Activated naive CD4-positive, alpha-beta T cell treated with anti-CD3 and anti-CD28 coated beads, Interleukin-2, amount 50 U/mL, for 16 hours (primary cell): ENCODE measurements at places on chromosomes 3 and 15.

- no peak for DNase-seq
Observed at GRCh38 chr3:166837535-166837934, 542.6 kb downstream of the ZBBX start.

- DNase-seq: no peak
Observed at GRCh38 chr3:78642226-78643035, 1125.4 kb downstream of the ROBO1 start.

DNA sequence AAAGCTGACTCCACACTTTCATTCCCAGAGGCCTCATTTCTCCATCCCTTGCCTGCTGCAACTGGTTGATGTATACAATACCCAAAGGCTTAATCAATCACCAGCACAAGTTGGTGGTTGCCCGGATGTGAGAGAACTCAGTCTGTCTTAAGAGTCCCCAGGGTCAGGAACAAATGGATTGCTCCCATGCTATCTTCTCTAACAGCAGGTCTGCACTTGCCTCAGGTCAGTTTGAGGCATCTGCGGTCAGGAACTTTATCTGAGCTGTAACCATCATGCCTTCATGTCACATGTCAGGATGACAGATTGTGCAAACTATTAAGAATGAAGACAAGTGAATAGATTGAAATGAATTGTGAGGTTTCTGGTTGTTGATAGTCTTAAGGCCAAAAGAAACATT lies 56.1 kb downstream of the BFSP2 start:
- DNase-seq: no peak

DNA sequence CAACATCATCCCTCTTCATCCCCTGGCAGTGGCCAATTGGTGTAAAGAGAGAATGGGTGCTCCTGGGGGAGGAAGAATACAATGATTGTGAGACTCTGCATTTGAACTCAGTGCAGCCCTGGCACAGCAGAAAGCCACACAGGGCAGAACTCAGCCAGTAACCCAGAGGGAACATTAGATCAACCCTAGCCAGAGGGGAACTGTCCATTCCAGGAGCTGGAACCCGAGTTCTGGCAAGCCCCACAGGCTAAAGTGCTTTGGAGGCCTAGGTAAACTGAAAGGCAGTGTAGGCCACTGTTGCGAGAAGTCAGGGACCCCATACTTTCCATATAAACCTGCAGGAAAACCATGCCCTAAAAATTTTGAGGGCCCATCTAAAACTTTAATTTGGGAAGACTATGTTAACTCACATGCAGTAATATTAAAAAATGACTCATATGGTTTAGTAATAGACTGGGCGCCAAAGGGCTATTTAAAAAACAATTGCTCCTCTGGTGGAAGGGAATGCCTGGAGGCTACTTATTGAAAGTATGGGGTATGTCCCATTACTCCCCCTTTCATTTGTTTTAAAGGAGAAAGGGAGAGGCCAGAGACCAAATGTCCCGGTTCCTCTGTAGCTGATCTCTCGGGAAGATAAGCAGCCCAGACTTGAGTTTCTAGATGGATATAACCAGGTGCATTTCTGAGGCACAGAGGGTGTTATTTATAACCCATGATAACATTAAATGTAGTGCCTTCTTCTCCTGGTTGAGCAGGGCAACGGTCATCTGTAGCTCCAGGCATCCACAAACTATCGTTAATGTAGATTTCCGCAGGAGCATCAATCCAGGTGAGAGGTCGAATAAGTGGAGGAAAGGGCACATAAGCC lies 5.8 kb upstream of the RAD51 start:
- DNase-seq: no peak

GRCh38 chr3:105867712-105868430 lies 941 bp downstream of the CBLB start:
- peak; percentile 28 for DNase-seq

DNA sequence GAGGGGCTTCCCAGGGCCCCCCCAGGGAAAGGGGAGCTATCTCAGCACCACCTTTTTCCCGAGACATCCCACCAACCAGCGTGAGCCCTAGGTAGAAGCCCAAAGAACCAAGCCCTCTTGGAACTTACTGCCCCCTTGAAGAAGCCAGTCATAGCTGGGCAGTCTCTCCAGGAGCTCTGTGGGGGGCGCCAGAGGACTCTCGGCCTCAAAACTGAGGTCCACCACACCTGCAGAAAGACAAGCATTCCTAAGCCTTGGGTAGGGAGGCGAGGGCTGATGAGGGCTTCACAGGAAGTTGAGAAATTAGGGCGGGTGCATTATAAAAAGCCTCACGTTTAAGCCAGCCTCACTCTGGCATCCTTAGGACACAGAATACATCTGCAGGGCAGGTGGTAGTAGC lies 9.0 kb downstream of the SSUH2 start:
- no peak for DNase-seq

- DNase-seq: no peak
Observed at GRCh38 chr3:185739264-185739701, 85.6 kb downstream of the IGF2BP2 start.

DNA sequence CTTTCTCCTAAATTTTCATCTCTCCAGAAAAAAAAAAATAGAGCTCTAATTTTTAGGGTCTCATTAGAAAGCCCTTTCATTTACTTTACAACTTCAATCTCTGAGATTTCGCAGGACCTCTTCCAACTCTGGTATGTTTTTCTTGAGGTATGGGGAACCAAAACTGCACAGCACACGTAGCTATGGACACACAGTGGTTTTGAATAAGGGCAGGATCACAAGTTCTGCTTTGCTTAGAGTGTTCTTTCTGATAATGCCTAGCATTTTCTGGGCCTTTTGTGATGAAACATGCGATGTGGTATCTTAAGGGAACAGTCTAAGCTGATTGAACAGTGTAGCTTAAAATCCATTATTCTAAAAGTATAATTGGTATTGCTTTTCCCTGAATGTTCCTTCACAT lies 25.3 kb downstream of the ZNF592 start:
- no peak for DNase-seq

DNA sequence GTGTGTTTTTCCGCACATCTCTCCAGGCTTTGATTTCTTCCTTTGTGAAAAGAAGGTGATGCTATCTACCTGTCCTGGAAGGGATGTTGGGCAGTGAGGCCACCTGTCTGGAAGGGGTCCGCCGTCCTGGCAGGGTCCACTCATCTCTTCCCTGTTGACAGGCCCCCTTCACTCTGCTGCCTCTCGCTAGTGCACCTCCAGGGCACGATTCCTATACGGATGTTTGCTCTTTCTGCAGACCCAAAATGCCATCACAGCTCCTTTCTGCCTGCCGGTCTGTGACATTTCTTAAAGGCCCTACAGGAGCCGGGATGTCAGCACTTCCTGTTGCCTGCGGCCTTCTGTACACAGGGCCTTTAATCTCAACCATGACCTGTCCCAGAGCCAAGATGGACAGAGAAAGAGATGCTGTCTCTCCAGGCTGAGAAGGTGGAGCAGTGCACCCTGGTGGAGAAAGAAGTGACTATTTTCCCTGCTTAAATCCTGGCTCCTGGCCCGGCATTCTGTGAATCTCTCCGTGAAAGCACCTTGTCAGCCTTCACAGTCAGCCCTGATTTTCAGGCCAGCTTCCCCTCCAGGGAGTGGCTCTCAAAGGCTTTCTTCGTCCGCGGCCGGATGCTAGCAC lies 7.4 kb downstream of the FAM3D start:
- DNase-seq: no peak

DNA sequence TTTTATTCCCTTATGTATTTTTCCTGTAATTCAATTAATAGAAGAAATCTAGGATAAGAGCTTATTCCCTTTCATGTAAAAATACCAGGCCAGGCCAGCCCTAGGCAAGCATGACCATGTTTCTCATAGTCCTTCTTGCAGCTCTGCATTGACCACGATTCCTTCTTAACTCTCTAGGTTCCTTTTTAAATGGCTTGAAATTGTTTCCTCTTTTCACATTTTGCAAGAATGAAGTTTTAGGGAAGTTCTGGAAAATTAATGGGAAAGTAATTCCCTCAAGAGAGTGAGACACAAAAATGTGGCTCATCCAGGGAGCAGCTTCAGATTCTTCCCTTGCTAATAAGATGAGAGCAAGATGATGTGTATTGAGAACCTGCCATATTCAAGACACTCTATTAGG lies 116.5 kb upstream of the FGF7 start:
- DNase-seq: no peak

DNA sequence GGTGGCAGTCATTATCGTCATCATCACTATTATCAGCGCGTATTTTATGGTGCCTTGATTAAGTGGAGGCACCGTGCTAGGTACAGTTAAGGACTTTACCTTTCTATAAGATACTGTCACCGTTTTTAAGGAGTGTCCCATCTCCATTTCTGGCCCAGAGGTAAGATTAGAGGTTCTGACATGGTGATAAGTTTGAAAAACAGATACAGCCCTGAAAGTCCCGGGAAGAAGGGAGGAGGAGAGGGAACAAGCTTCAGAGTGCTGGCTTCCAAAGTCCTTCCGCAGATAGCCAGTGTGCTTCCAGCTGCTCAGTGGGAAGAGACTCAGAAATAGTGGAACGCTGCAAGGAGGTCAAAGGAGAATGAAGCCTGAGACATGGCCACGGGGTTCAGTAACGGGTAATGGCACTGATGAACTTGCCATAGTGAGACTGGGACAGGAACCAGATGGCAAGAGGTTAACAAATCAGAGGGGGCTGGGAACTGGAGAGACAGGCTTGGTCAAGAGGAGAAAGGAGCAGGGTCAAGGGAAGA lies 9.1 kb upstream of the TM4SF4 start:
- DNase-seq: no peak

- DNase-seq: no peak
Observed at GRCh38 chr3:57160076-57160764, 4.9 kb downstream of the IL17RD start.

GRCh38 chr15:64892847-64893403 lies 18.8 kb upstream of the ANKDD1A start:
- DNase-seq: peak; percentile 23

DNA sequence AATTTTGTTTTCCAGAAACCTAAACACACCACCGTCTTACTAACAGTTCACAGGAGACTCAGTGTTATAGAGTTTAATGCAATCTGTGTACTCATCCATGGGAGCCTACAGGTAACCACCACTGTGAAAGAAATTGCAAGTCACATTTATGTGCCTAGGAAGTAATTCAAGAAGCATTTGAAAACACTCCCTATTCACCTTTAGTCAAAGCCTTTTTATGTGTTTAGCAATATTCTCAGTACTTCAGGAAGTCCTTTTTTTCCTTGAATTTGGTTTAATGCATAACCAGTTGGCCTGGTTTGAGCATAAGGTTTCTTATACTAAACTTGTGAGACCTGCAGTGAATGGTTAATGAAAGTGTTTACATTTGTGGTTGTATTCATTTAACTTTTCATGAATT lies 346.1 kb downstream of the CHST2 start:
- no peak for DNase-seq

DNA sequence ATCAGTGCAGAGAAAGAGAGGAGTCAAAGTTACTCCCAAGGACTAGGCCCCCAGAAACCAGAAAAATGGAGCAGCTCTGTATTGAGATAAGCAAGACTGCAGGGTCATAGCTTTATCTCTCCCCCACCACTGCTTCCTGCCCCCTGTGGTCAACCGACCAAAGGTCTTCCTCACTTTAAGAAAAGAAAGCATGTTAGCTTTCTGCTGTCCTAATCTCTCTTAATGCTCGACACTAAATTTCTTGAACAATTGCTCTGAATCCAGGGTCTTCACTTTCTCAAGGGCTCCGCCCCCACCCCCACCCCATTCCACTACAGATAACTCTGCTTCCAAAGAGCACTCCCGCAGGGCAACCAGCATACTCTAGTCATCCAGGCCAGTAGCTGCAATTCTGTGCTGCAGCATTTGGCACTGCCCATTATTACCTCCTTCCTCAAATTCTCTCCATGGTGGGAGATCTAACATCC lies 31.9 kb downstream of the TNIK start:
- no peak for DNase-seq

- no peak for DNase-seq
Observed at GRCh38 chr15:97547381-97547780, 413.1 kb upstream of the ARRDC4 start.

GRCh38 chr15:62994439-62994838 lies 48.1 kb upstream of the TPM1 start:
- DNase-seq: no peak

GRCh38 chr15:44662478-44663409 lies 718 bp downstream of the SPG11 start:
- peak; percentile 84 for DNase-seq

DNA sequence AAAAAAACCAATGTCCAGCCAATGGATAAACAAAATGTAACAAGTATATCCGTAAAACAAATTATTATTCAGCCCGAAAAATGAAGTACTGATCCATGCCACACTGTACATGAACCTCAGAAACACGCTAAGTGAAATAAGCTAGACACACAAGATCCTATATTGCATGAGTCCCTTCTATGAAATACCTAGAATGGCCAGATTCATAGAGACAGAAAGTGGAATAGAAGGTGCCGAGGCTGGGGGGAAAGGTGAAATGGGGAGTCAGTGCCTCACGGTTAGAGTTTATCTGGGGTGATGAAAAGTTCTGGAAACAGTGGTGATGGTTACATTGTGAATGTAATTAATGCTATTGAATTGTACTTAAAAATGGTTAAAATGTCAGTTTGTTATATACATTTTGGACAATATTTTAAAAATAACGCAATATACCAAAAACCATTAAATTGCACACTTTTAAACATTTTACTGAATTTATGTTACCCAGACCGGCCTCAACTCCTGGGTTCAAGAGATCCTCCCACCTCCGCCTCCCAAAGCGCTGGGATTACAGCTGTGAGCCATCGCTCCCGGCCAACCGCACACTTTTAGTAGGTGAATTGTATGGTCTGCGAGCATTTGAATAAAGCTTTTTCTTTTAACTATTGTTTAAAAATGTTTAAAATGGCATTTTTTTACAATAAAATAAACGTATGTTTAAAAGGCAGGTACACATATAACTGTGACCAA lies 2.1 kb downstream of the RNF168 start:
- DNase-seq: no peak

GRCh38 chr3:126544596-126545281 lies 14.0 kb downstream of the C3orf22 start:
- no peak for DNase-seq

- no peak for DNase-seq
Observed at GRCh38 chr3:32438596-32439344, 47.1 kb downstream of the CMTM7 start.

- DNase-seq: no peak
Observed at GRCh38 chr3:175186511-175186910, 327.4 kb downstream of the NAALADL2 start.

GRCh38 chr3:181457756-181458155 lies 254.0 kb upstream of the SOX2 start:
- no peak for DNase-seq

DNA sequence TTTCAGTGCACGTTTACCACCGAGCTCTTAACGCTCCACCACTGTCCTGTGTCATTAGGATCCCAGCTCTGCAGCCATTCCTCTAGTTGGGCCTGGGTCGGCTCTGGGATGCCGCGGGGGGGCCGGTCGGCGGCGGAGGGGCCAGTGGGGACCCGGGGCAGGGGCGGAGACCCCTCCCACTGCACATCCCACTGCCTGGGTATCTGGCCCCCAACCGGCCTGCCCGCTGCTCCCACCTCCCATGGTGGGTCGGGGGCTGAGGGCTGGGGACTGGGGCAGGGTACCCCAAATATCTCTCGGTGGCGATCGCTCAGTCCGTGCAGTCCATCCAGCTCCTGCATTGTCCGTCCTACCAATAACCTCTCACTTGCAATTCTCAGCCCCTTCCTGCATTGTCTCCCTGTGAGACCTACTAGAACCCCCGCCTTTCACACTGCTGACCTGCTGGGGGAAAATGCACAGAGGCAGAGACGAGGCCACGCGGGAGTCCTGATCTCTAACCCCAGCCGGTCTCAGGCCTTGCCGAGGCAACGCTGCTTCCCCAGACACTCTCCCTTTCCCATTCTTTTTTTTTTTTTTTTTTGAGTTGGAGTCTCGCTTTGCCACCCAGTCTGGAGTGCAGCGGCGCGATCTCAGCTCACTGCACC lies 24.0 kb upstream of the MUC20 start:
- DNase-seq: no peak
